Stimulated activated CD4-positive, alpha-beta T cell treated with anti-CD3 and anti-CD28 coated beads, TNF-alpha, amount 100 ng/mL, for 1 hour (primary cell): ENCODE measurements at places on chromosomes 4 and X.

- DNase-seq = no peak
These were observed 95.7 kb upstream of the NKX1-1 start for GRCh38 chr4:1501754-1502500.

DNA sequence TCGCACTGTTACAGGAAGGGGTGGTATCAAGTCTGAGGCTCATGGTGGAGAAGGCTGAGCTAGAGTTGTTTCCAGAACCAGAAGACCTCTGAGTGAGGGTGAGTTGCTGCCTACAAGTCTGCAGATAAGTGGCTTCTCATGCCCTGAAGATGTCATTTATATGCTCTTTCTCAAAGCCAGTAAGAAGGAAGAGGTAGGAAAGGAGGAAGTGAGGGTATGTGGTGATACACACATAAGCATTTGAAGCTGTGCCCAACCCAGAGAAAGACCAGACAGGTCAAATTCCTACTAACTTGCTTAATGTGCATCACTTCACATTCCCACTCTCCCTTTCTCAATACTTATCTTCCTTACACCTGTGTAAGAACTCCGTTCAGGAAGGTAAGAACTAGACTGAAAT is at the start of gene PPBP:
TSS of gene PPBP (minus strand) at position 130 of the 400 bp plus-strand sequence. CDS start at position 43, 87 bp downstream.
- DNase-seq = no peak

DNA sequence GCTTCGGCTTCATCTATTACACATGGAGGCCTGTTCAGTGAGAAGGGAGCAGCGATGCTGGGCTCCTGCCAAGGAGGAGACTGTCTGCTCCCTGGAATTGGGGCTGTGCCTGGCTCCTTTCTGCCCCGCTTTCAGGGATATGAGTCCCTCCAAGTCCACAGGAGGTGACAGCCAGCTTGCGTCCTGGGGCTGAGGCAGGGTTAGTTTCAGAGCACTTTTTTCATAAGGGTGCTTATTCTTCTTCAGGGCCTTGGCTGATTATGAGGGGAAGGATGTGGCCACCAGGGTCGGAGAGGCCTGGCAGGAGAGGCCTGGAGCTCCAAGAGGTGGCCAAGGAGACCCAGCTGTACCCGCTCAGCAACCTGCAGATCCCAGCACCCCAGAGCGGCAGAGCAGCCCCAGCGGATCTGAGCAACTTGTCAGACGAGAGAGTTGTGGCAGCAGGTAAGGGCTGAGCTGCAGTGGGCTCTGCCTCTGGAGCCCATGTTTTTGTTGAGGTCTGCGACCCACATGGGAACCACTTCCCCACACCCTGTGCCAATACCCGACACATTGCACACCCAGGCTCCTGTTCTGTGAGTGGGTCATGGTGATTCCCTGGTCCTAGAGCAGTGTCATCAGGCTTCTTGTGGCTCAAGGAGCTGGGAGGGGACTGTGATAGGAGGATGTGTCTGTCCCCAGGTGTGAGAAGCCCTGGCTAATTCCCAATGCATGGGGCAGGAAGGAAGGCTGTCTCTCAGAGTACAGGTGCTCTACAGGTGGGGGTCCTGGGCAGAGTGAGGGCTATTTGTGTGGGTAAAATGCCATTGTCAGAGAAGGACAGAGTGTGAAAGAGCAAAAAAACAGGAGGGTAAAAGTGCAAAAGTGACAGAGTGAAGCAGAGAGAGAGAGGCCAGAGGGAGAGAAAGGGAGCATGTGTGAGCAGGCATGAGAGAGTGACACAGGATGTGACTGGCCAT is 47.4 kb downstream of the ZNF185 start:
- no peak for DNase-seq

DNA sequence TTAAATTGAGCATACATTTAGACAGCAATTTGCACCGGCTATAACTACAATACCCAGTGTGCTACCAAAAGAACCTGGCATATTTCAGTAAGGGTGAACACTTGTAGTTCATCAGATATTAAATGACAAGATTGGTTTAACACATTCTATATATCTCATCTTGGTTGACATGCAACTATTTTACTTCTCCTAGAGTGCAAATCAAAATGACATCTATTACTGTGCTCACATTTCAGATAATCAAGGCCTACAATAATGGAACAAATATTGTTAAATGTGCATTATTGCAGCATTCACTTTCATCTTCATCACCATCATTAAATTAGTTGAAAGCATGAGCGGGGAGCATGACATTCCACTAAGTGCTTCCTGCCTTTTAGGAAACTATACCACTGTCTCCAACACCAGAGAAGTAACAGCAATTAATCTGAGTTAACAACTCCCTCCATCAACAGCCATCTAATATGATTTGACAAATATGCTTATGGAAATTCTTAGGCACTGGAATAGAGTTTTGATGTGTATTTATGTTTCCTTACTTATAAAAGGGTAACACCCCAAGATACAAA is 209.8 kb upstream of the SLIT2 start:
- no peak for DNase-seq

- DNase-seq = no peak
These were observed 147.8 kb upstream of the MED14 start for GRCh38 chrX:40883021-40883619.

GRCh38 chr4:44629280-44629866 is 22.1 kb downstream of the YIPF7 start:
- no peak for DNase-seq

GRCh38 chr4:94372991-94373390 is 30.4 kb upstream of the HPGDS start:
- DNase-seq = no peak

GRCh38 chrX:150846130-150846529 is 52.3 kb downstream of the CD99L2 start:
- DNase-seq = no peak

GRCh38 chrX:41180194-41180908 is 95.1 kb downstream of the USP9X start:
- no peak for DNase-seq

GRCh38 chrX:150506486-150506885 is 61.9 kb upstream of the MTM1 start:
- no peak for DNase-seq

DNA sequence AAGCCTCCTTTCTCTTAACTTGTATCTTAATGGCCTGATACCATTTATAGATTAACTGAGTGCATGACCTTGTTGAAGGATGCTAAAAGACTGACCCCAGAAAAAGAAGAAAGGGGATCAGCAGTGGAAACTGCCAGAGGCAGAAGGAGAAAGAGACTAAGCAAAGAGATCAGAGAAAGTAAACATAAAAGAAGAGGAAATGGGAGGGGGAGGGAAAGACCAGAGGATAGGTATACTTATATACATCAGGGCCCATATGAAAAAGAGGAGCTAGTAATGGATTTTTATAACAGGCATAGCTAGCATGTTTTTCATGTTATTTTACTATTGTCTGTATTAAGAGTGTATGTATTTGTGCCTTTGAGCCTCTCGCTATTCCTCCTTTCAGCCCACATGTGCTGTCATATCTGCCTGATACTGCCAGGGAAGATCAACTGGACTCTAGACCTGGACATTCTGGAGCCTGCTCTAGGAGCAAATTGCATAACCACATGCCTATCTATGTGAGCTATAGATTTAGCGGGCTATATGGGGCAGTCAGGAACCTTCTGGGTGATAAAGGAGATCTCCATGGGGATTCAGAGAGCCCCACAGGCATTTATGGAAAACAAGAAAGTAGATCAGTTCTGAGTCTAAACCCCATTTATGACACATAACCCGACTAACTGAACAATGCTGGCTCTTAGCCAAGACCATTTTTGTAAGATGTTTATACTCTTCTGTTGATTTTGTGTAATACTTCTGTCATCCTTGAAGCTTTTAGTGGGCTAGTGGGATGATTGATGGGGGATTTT is 13.4 kb upstream of the SNX12 start:
- DNase-seq = no peak

DNA sequence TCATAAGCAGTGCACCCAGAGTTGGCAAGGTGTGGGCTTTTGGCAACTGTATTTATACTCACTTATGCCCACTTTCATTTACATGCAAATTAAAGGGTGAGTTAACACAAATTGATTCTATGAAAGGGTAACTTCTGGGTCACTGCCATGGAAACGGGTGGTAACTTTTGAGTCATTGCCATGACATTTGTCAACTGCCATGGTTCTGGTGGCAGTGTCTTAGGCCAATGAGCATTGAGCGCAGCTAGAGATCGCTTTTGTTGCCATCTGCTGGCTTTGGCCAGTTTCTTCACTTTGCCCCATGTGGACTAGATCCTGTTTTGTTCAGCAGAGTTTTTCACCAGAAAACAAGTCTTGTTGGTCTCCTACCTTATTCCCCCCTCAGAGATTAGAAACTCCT is 170.8 kb upstream of the NUDT6 start:
- DNase-seq = no peak

GRCh38 chr4:53055716-53056403 is 193.7 kb downstream of the RASL11B start:
- DNase-seq = no peak

GRCh38 chrX:42176789-42177188 is 253.4 kb upstream of the CASK start:
- no peak for DNase-seq

- no peak for DNase-seq
These were observed 118.2 kb downstream of the GRID2 start for GRCh38 chr4:92421920-92422319.

DNA sequence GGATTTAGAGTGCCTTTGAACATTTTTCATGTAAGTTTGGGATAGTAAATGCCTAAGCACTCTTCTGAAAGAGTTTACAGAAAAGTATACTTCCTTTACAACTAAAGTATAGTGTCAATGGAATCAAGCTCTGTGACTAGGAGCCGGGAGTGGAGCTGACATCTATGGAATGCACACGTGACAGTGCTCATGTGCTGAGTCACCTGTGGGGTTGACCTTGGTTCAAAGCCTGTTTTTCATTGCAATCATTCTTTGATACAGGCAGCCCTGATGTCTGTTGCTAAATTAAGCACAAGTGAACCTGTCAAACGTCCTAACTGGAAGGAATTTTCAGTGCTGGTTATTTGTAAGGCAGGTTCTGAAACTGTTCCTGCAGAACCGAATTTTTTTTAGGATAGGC is 82.5 kb downstream of the GPAT3 start:
- DNase-seq = no peak

- no peak for DNase-seq
These were observed 1382.3 kb downstream of the RAPGEF2 start for GRCh38 chr4:160485071-160485687.
